ENCODE measurements at places on chromosomes 2 and 18.

DNA sequence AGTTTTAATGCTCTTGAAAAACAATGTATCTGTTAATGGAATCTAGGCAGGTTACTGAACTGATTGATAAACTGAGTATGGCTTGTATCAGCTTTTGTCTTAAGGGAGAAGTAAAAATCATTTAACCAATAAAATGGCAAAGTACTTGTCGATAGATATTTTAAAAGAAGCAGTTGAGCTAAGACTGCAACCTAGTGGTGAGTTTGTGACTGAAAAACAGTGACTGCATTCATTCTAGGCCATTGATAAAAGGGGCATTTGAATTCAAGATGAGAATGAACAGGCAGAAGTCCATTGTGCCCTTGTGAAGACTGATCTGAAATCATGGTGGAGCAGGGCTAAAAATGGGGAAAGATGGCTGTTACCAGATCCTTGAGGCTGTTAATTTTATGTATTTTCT is 59.4 kb upstream of the MSTN start:
- no peak for DNase-seq

DNA sequence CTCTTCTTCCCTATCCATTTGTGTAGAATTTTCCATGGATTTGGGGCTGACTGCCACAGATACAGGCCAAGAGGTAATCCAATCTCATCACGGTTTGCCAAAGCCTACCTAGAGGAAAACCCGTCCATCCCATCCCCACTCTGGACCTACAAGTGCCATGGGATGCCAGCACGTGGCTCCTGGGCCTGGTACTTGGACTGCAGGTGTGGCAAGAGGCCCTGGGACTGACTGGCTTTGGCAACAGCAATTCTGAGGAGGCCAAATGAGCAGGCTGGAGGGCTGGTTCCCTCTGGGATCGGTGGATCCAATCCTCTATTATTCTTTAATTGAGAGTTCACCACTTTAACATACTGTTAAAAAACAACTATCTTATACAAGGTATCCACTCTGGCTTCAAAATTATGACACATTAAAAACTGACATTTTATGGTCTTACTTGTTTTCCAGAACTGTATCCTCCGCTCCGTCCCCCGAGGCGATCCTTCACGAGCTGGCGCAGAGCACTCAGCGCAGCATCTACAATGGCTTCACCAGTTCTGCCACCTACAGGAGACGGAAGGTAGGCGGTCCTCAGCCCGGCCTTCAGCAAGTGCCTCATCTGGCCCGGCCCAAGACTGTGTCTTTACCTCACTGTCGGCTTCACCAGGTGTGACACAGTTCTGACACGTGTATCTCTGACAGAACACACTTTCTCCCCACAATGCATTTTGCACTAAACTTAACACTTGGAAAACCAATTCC is 19.8 kb downstream of the PDIA6 start:
- DNase-seq: no peak

- peak; percentile 29 for DNase-seq
Measured at GRCh38 chr2:73984203-73984921, at the start of gene TET3. TSS of gene TET3 (plus strand) at chr2:73984910. CDS start at chr2:73986404, 1,494 bp downstream.

- DNase-seq: peak; percentile 70
Measured at GRCh38 chr2:25276569-25277465, 64.9 kb downstream of the DNMT3A start.

DNA sequence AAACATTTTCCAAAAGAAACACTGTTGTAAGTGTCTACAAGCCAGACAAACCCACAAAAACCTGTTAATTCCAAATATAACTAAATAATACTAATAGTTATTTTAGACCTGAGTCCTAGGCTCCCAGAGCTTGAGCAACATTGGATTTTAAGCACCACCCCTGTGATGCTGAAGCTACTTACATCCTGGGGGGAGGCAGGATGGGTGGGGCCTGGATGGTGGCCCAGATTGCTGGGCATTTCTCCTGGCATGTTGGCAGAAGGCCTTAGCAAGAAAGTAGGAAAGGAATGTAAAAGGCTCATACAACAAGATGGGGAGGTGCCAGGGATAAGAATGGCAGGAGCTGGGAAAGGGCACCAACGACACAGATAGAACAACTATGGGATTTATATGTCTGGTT is 50.7 kb upstream of the OTX1 start:
- DNase-seq: no peak

DNA sequence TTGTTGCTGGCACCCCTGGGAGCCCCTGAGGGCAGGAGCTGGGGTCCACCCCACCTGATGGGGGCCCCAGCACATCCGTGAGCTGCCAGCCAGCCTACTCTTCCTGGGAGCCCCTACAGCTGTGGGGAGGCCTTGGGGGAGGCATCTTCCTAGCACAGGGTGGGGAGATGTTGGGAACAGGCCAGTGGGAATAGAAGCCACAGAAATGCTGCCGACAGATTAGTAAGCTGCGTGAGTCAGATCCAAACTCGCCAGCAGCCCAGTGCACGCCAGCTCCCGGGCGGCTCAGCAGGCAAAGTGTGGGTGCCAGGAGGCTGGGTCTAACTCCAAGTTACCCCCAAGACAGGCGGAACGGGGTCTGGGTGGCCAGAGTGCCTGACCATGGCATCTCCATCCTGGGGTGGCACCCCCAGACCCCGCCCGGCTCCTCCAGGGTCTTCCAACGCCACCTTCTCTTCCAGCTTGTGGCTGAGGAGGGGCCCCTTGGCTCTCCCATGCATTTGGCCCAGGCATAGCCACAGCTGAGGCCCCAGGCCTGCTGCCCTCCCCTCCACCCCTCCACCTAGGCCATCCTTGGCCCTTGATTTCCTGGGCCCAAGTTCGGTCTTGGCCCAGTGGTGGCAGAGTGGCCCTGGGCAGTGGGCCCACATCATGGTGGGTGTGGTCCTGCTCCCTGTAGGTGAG is 15.3 kb downstream of the CROCC2 start:
- peak; percentile 10 for DNase-seq

GRCh38 chr2:83826577-83826976 is 632.5 kb downstream of the SUCLG1 start:
- no peak for DNase-seq

- no peak for DNase-seq
Measured at GRCh38 chr2:173982918-173983317, 17.7 kb upstream of the SP3 start.

GRCh38 chr2:96801005-96801785 is 14.9 kb upstream of the CNNM3 start:
- DNase-seq: peak; percentile 67

Data from activated B cell treated with CpG ODN at 0.5 μM for 24 hours (primary cell).